Tibial nerve (tissue), 4 donors: ENCODE measurements at places on chromosomes 4 and X. TPM values are rescaled to one million over a fixed set of nuclear protein-coding genes. Genes with fewer than 3 reads are reported as not detected.

- DNase-seq: no peak
These were observed 38.5 kb downstream of the HPGD start for GRCh38 chr4:174483792-174484191.

- DNase-seq: no peak
These were observed 50.5 kb upstream of the ADGRG2 start for GRCh38 chrX:19172741-19173140.

- DNase-seq: peak; percentile 17
These were observed 488 bp downstream of the NAP1L5 start for GRCh38 chr4:88697141-88697540.

- DNase-seq: no peak
These were observed 1.4 kb downstream of the TMA16 start for GRCh38 chr4:163495900-163496299.

The MYOZ2 gene
- not detected for total RNA-seq

DNA sequence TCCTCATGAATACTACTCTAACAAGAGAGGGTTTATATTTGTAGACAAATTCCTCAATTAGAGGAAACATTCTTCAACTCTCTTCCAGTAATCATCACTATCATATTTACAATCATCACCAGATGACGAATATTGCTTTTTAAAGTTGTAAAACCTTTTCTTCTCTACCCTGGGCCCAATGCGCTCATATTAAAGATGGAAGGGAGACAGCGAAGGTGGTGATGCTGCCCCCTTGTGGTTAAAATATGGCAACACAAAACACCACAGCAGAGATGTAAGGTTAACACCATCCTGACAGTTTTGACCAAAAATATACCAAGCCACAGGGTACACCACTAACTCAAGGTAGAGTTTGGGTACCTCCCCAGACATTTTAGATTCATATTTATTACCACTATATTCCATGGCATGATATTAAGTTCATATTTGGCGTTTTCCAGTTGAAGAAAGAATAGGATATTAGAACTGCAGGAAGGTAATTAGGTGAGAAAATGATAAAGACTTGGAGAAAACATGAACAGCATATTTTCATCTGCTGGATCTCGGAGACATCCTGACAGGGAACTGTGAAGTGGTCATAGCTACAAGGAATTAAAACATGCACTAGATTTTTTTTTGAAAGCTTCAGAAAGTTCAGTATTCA, 72.8 kb downstream of the SLC9A7 start:
- DNase-seq: peak; percentile 13

DNA sequence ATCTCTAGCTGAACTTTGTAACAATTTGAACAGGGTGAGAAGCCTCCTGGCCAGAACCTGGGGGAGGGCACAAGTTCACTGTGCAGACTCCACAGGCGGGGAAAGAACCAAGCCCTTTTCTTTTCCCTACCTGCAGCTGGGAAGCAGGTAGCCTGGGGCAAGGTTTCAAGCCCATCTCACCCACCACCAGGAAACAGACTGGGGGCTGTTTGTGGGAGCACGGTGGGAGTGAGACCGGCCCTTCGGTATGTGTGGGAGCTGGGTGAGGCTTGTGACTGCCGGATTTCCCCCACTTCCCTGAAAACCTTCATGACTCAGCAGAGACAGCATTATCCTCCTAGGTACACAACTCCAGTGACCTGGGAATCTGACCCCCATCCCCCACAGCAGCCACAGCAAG, 211.7 kb downstream of the ZNF674 start:
- DNase-seq: no peak

GRCh38 chrX:132877954-132878536, 80.4 kb downstream of the HS6ST2 start:
- no peak for DNase-seq

- DNase-seq: no peak
These were observed 247.9 kb downstream of the ADAM29 start for GRCh38 chr4:175166020-175166419.

GRCh38 chrX:152833378-152833777, 2.5 kb downstream of the NSDHL start:
- DNase-seq: no peak

DNA sequence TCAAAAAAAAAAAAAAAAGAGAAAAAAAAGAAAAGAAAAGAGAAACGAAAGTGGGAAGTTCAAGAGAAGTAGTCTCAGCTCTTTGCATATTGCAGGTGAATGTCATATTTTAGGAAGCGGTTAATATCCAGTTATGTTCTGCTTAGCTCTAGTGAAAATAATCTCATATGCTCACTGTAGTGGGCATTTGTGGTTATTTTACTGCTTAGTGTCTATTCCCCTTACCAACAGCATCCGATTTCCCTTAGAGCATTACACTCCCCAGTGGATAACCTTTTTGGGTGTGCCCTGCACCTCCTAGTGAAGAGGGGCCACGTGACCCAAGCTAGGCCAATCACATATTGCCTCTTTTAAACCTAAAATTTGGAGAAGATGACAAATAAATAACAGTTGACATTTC, 111.2 kb upstream of the ZNF827 start:
- DNase-seq: no peak

DNA sequence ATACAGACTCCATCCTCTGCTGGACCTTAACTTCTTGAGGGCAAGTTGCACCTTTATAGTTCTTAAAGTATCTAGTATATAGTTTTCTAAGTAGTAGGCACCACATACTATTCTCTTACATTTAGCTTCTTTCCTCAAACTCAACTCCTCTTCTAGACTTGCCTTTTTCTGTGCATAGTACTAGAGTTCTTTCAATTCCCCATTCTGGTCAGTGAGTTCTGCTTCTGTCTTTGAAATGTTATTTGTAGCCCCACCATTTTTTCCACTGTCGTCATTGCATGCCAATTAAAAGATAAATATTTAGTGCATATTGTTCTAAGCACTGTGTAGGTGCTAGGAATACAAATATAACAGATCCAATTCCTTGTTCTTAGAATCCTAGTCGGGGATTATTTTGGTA, 31.6 kb downstream of the CDKL5 start:
- no peak for DNase-seq

The HTR2C gene
- total RNA-seq: not detected

DNA sequence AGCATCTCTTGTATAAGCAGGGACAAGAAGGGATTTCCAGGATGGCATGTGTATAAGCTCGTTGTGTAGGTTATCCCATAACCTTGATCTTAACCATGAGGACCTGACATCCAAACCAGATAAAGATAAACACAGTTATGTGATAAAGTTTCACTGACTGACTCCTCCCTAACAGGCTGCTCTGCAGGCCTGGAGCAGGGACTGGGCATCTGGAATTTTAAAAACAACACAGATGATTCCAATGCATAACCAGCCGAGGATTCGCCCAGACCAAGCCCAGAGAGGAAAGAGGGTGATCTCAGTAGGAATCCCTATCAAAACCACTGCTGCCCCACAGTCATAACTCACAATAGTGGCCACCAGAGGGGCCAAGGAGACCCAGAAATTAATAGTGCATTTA, 22.7 kb downstream of the KLF3 start:
- no peak for DNase-seq

GRCh38 chr4:181083757-181084361, 1159.3 kb upstream of the TENM3 start:
- no peak for DNase-seq

The GSPT2 gene
- 3.0 TPM for total RNA-seq

The SSX1 gene
- not detected for total RNA-seq

DNA sequence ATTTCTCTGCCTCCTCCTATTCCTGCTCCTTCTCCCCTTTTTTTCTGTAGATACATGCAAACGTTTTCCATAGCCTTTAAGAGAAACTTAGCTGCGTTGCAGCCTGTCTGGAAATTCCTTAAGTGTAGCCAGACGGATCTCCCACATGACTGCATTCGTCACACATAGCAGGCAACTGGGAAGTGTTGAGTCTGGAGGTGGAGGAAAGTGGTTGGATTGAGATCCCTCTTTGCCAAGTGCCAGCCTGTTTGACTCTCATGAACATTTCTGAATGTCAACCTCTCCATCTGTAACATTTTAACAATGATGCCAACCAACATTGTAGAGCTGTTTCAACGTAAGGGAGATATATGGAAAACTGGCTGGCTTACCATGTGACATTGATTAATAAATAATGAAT, 45.1 kb upstream of the FAM9A start:
- DNase-seq: no peak
